ENCODE measurements at places on chromosomes 7 and 10. TPM values are rescaled to one million over a fixed set of nuclear protein-coding genes. Genes with fewer than 3 reads are reported as not detected.

The BMPR1A gene
- total RNA-seq, result 35.3 TPM

The ACBD7 gene
- total RNA-seq, result 7.3 TPM

The CUZD1 gene
- total RNA-seq, result 2.0 TPM

The OR2A12 gene
- total RNA-seq, result not detected

The NEBL gene
- 0.66 TPM for total RNA-seq

The ZMIZ2 gene
- total RNA-seq, result 6.8 TPM

The PPP2R2D gene
- total RNA-seq, result 25.2 TPM

GRCh38 chr7:5661942-5662341 lies 119.5 kb downstream of the RNF216 start:
- peaks cover 39% of the 10 kb centered on the region for H3K36me3 ChIP-seq
- no peak overlapping the region for H3K27ac ChIP-seq
- H3K4me1 ChIP-seq, result no peaks in the 10 kb centered on the region

DNA sequence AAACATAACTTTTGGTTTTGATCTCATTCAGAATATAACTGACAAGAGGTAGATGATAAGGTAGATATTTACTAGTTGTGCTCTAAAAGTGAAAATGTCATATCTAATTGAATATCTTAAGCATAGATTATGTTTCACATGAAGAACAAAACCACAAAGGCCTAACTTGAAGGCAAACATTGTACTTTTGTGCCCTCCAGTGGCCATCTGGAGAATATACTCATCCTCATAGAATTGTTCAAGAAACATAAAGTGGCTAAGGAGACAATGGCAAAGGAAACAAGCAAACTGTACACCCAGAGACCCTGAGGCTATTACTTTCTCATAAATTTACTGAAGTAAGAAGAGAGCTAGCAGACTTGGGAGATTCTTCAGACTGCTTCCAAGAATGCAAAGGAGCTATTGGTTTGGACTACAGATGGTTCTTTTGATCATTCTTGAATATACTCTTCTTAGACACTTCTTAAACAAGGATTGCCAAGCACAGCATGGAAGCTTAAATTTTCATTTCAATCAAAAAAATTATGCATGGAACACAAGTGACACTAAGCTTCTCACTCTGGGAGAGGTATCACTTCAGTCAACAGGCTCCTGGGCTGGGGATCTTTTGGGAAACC lies 98.2 kb upstream of the DKK1 start:
- H3K27me3 ChIP-seq, result no peaks in the 10 kb centered on the region
- H3K4me1 ChIP-seq, result no peaks in the 10 kb centered on the region
- H3K4me3 ChIP-seq, result no peak overlapping the region
- peak; percentile 38 for DNase-seq

- no peak for DNase-seq
- no peak overlapping the region for H3K27ac ChIP-seq
- H3K36me3 ChIP-seq, result no peaks in the 10 kb centered on the region
- H3K4me1 ChIP-seq, result no peaks in the 10 kb centered on the region
- no peaks in the 10 kb centered on the region for H3K27me3 ChIP-seq
- no peak overlapping the region for H3K4me3 ChIP-seq
These were observed 637.6 kb upstream of the C7orf33 start for GRCh38 chr7:147952918-147953317.

- no peak overlapping the region for H3K27ac ChIP-seq
- no peak overlapping the region for H3K4me3 ChIP-seq
- no peak for DNase-seq
These were observed 193.8 kb upstream of the YAE1 start for GRCh38 chr7:39372383-39372782.

DNA sequence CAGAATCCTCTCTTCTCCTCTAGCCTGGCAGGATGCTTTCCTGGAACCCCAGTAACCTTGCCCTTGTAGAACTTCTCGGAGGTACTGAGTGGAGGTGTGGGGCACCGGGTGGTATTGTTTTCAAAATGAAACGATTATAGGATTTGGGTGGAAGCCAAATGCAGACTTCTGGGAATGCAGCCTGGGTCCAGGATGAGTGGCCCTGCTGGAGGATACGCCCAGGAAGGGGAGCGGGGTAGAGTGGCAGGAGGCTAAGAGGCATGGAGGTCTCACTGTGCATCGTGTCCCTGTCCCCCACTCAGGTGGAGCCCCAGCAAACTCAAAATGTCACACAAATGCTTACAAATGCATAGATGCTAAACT lies 109.1 kb upstream of the PPIF start:
- no peak overlapping the region for H3K4me3 ChIP-seq
- DNase-seq, result no peak
- H3K4me1 ChIP-seq, result peaks cover 57% of the 10 kb centered on the region
- peaks cover 26% of the 10 kb centered on the region for H3K36me3 ChIP-seq

DNA sequence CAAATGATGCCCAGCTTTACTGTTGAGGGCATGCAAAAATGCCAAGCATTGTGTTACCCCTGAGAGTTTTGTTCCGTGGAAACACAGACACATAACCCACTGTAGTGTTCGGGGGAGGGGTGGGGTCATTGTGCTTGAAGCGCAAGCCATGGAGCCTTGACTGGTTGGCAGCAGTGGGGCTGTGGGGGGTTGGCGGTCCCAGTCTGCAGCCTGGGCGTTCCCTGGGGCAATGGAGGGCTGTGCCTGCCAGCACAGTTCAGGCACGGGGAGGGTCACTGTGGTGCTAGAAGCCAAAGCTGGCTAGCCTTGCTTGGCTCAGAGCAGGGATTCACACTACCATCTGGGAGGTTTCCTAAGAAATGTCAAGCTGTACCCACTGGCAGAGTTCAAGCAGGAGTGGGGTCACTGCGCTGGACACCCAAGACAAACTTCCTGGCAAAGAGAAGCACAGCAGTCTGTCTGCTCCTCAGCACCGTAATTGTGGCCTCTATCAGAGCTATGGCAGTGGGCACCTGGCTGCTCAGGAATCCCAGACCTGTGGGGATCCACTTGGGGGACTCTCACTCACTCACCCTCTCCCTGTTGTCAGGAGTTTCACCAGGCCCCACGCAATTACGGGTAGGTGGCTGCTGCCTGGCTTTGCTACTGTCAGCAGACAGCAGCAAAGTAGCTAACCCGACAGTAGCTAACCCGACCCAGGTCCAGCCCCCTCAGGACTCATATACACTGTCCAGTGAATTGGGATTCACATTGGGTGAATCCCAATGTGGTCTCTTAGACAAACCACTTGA lies 292.4 kb downstream of the ZWINT start:
- H3K27me3 ChIP-seq, result no peaks in the 10 kb centered on the region
- no peaks in the 10 kb centered on the region for H3K36me3 ChIP-seq
- H3K4me3 ChIP-seq, result no peak overlapping the region

GRCh38 chr10:115001506-115002381 lies 63.7 kb downstream of the TRUB1 start:
- H3K36me3 ChIP-seq, result no peaks in the 10 kb centered on the region
- DNase-seq, result peak; percentile 82
- H3K4me3 ChIP-seq, result peak overlapping the region; percentile 17
- 0 out of 2 replicates have a peak, but pooled peaks cover 3% of the 10 kb centered on the region for H3K27me3 ChIP-seq
- H3K27ac ChIP-seq, result peak overlapping the region; percentile 85

- no peak for DNase-seq
- H3K4me3 ChIP-seq, result no peak overlapping the region
- H3K4me1 ChIP-seq, result no peaks in the 10 kb centered on the region
These were observed 5.9 kb downstream of the PGAM2 start for GRCh38 chr7:44059219-44060090.

GRCh38 chr7:127815631-127816145 lies 163.7 kb downstream of the SND1 start:
- 0 out of 2 replicates have a peak overlapping the region, but pooled peaks have one; percentile 14 for H3K27ac ChIP-seq
- no peak overlapping the region for H3K4me3 ChIP-seq
- H3K4me1 ChIP-seq, result peaks cover 44% of the 10 kb centered on the region
- H3K36me3 ChIP-seq, result peaks cover 5% of the 10 kb centered on the region

DNA sequence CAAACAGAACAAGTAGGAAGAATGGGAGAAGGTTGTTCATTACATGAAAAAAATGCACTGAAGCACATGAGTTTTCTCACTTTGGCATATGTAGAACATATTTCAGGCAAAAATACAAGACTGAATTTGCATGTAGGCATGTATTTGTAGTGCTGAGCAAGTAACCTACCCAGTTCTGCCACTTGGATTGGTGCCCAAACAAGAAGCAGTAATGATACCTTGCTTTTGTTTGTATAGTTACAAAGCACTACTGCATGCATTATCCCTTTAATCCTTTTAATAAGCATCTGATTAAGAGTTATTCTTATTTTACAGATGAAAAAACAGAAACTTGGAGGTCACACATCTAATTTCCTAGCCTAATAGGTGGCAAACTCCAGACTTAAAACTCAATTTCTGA lies 23.1 kb upstream of the CTTNBP2 start:
- no peak overlapping the region for H3K4me3 ChIP-seq
- H3K27ac ChIP-seq, result no peak overlapping the region
- H3K4me1 ChIP-seq, result no peaks in the 10 kb centered on the region
- H3K27me3 ChIP-seq, result no peaks in the 10 kb centered on the region
- DNase-seq, result no peak
- H3K36me3 ChIP-seq, result no peaks in the 10 kb centered on the region

DNA sequence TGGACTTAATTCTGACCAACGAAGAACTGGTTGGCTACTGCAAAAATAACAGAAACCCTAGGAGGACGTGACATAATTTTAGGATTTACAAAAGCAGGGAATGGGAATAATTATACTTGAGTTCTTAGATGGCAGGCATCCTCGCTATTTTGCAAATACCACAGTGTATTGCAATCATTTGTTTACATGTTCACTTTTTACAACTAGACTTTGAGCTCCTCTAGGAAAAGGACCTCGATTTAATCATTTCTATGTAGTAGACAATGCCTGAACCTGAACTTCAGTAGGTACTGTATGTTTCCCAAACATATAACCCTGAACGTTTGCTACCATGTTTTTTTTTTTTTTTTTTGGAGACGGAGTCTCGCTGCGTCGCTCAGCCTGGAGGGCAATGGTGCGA lies 137.7 kb downstream of the CNOT4 start:
- DNase-seq, result no peak
- H3K27ac ChIP-seq, result no peak overlapping the region
- no peaks in the 10 kb centered on the region for H3K36me3 ChIP-seq
- no peak overlapping the region for H3K4me3 ChIP-seq
- H3K27me3 ChIP-seq, result no peaks in the 10 kb centered on the region

GRCh38 chr10:104307576-104308438 lies 30.5 kb downstream of the ITPRIP start:
- H3K36me3 ChIP-seq, result peaks cover 35% of the 10 kb centered on the region
- DNase-seq, result no peak
- H3K27ac ChIP-seq, result no peak overlapping the region
- H3K27me3 ChIP-seq, result no peaks in the 10 kb centered on the region
- peaks cover 15% of the 10 kb centered on the region for H3K4me1 ChIP-seq

GRCh38 chr7:84017651-84018050 lies 176.9 kb downstream of the SEMA3A start:
- no peak overlapping the region for H3K4me3 ChIP-seq
- DNase-seq, result no peak
- no peaks in the 10 kb centered on the region for H3K27me3 ChIP-seq
- no peaks in the 10 kb centered on the region for H3K36me3 ChIP-seq

- no peaks in the 10 kb centered on the region for H3K4me1 ChIP-seq
- no peaks in the 10 kb centered on the region for H3K36me3 ChIP-seq
- no peak for DNase-seq
- no peaks in the 10 kb centered on the region for H3K27me3 ChIP-seq
These were observed 75.4 kb downstream of the PROSER2 start for GRCh38 chr10:11898372-11899066.

DNA sequence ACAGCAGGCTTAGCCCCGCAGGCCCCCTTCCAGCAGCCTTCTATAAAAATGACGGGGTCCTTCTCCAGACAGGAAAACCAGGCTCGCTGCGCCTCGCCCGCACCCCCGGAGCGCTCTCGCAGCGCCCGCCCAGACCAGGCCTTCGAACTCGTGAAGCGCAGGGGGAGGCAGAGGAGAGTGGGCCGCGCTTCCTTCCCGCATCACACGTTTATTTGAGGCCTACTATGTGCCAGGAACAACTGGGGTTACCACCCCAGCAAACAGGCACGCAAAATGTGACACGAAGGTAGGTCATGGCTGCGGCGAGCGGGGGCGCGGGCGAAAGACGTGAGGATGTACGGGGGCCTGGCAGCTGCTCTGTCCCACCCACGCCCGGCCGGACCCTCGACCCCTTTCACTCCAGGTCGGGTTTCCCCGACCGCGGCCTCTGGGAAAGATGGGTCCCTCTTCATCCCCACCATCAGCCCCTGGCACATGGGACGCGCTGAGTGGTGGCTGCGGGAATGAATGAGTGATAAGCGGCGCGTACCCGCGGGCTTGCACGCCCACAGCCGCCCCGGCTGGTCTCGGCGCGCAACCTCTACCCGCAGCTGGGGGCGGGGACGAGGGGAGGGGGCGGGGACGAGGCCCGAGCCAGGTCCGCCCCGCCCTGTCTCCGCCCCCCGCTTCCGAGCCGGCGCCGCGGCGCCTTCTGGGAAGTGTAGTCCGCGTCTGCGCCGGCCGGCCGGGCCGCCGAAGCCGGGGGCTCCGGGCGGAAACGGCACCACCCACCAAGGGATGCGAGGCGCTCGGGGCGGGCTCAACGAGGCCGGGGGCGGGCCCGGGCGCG lies 59.1 kb downstream of the ZNF467 start:
- no peaks in the 10 kb centered on the region for H3K27me3 ChIP-seq
- H3K4me1 ChIP-seq, result peaks cover 13% of the 10 kb centered on the region
- H3K27ac ChIP-seq, result no peak overlapping the region
- peaks cover 3% of the 10 kb centered on the region for H3K36me3 ChIP-seq
- peak overlapping the region; percentile 81 for H3K4me3 ChIP-seq

DNA sequence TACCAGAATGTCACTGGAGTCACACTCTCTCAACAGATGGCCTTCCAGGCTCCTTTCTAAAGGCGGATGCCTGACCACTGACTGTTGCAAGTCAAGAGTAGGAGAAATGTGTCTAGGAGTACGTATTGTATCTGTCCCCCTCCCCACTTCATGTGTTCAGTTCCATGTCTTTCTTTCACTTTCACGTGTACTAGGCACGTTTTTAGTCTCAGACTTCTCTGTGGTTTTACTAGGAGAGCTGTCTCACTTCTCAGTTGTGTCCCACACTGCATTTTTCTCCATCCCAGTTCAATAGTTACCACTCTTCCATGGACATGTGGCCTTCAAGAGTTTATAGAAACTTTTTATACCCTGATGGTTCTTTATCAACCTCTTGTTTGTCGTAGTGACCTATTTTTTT lies 893.0 kb downstream of the NRG3 start:
- no peaks in the 10 kb centered on the region for H3K27me3 ChIP-seq
- H3K4me3 ChIP-seq, result no peak overlapping the region
- no peak overlapping the region for H3K27ac ChIP-seq
- H3K36me3 ChIP-seq, result no peaks in the 10 kb centered on the region

DNA sequence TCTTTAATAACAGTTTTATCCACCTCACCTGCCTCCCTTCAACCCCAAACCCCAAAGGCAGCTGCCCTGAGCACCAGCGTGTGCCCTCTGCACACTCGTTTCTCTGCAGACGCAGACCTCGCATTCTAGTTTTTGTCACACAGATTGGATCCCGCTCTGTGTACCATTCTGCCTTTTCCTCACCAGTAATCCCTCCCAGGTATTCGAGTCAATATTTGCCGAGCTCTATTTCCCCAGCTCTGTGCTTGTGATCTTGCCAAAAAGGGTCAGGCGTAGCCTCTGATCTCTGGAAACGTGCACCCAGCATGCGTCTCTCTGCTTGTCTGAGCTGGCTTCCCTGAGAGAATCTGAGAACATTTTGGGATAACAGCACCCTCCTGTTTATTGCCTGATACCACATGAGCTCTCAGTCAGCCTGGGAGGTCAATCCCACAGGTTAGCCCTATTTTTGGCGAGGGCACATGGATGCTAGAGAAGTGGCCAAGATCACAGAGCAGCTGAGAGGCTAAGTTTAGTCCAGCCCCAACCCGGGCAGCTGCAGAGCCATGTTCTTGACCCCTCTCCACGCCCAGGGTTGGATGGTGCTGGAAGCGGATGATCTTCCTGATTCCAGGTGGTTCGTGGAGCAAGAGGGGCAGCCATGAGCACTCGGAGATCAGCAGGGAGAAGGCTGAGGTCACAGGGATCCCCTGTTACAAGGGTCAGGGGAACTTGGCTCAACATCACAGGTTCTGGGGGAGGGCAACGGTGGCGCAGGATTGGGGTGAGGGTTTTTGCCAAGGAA lies 29.1 kb downstream of the FOXL3 start:
- no peaks in the 10 kb centered on the region for H3K4me1 ChIP-seq
- H3K27me3 ChIP-seq, result peaks cover 16% of the 10 kb centered on the region
- DNase-seq, result no peak
- H3K27ac ChIP-seq, result no peak overlapping the region

Data from SJSA1 (cell line).